ENCODE measurements at places on chromosomes 2 and 18.
A peak's percentile ranks its signal among the peaks of the same experiment; 100 is the strongest.

- no peak for DNase-seq
Measured at GRCh38 chr18:63905361-63905760, 2.4 kb upstream of the SERPINB10 start.

- DNase-seq, result no peak
Measured at GRCh38 chr18:59593291-59593717, 103.9 kb downstream of the CCBE1 start.

GRCh38 chr18:68301441-68301840, 413.5 kb downstream of the TMX3 start:
- no peak for DNase-seq

DNA sequence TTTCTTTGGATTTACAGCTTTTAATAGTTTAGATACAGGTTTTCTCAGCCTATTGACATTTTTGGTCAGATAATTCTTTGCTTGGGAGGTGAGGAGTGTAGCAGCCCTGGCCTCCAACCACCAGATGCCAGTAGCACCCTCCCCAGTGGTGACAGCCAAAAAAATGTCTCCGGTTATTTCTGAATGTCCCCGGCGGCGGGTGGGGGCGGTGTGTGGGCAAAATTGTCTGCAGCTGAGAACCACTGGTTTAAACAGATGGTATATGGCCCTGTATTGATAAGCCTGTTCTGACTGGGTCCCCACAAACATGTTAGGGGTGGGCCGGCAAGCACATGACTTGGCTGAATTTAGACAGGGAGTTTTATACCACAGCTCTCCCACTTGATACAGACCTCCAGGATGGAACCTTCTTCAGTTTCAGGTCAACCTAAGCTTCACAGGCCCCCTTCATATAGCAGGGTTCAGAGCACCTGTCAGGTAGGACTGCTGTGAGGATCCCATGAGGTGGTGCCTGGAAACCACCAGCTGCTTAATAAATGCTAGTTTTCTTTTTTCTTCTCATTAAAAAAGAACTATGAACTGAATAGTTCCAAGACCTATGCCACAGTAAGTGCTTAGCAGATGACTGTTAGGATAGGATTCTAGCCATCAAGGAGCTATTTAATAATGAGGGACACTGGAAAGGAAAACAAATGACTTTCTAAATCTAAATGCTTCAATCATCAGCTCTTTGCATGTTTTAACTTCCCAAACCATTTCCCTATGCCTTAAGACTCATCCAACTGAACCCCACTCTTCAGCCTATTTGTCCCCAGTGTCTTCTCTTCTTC, 18.1 kb downstream of the LPIN2 start:
- no peak for DNase-seq

DNA sequence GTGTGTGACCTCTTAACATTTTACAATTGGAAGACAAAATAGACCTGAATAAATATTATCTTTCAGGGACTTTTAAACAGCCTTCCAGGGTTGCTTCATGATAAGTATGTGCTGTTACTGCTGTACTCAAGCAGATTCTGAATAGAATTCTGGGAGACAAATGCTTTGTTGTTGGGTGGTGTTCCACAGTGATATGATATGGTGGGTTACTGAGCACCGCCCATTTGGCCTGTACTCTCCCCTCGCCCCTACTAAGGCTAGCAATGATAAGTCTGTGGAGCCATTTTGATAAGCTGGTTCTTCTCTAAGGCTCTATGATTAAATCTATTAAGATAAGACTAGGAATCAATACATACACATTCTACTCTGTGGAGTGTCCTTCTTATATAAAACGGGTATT, 89.8 kb upstream of the ITGA4 start:
- no peak for DNase-seq

DNA sequence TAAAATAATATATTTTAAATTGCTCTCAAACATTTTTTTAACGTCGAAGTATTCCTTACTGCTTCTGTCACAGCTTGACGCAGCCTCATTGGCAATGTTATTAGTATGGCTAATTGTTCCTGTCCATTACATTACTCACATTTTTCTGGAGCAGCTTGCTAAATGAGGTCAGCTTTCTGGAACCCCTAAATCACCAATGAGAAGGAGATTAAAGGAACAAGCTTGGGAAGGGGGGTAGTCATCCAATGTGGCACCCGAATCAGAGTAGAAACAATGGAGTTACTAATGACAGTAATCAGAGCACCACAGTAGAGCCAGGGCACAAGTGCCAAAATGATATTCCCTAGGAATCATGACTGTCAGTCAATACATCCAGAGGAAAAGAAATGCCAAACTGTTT, 5.1 kb downstream of the NEUROD1 start:
- no peak for DNase-seq

- DNase-seq, result no peak
Measured at GRCh38 chr2:71261534-71261933, 34.6 kb upstream of the PAIP2B start.

DNA sequence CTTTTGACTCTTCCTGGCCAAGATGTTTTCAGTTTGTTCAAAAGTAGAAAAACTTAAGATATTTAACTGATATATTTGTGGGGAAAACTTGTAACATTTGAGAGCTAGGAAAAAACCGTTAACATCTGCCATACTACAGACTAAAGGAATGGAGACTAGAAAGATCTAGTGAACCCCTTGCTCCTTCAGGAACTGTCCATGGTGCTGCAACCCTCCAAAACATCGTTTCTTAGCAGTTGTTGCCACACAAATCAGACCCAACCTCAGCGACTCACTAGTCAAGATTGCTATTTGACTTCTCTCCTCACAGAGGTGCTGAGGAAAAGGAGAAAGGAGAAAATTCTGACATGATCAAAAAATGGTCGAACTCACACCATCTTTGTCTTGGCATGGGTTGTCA, 393.8 kb upstream of the LYPD1 start:
- DNase-seq, result no peak

DNA sequence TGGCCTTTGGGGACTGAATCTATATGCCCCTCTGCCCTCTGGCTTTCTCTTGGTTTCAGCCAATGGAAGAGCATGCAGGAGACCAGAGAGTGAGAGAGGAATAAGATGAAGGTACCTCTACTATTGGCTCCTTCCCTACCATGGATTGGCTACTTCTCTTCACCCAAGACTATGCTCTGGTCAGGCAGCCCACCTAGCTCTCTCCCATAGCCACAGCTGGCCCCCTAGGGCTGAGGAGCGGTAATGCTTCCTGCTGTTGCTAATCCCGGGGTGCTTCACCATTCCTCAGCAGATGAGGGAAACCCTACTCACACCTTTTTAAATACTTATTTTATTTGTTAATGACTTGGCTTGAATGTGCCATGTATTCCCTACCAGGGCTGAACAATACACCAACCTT, 142.4 kb downstream of the MREG start:
- DNase-seq, result no peak

DNA sequence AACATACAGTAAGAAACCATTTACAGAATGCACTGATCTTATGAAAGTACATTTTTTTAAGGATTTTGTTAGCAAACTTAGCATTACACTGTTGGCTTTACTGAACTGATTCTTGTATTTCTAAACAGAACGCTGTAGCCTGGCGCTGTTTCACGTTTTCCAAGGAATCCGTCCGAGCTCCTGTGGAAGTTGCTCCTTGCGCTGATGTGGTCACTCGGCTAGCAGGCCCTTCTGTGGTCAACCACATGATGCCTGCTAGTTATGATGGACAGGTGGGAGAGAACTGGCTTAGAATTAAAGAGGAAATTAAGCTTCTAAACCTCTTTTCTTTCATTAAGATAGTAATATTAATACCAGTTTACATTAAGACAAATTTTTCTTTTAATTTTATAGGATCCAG, 76.8 kb downstream of the CEP192 start:
- no peak for DNase-seq

GRCh38 chr2:10900216-10901109, 11.3 kb upstream of the KCNF1 start:
- DNase-seq, result no peak

GRCh38 chr2:235573331-235574221, 79.7 kb downstream of the AGAP1 start:
- DNase-seq, result peak; percentile 89

GRCh38 chr18:46630160-46630559, 26.9 kb downstream of the LOXHD1 start:
- no peak for DNase-seq

DNA sequence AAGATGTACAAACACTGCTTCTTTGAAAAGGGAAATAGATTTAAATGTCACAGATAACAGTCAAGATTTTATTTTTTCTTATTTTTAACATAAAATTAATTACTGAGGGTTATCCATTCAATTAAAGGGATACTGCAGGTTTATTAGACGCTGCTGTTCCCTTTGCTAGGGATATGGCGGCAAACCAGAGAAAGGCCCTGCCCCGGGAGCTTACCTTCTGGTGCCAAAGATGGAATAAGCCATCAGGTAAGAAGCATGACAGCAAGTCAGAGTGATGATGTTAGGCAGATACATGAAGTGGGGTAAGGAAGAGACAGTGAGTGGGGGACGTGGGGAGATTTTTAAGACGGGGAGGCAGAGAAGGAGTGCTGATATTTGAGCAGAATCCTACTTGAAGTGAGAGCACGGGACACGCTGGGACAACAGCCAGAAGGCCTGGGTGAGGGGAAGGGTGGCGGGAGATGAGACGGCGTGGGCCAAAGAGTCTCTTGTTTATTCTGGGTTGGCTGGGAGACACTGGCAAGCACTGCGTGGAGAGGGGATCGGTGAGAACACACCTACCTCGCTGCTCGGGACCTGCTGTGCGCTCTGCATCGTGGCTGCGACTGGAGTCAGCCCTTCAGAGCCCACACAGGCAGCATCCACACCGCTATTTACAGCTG, 250.5 kb upstream of the TMEM200C start:
- peak; percentile 94 for DNase-seq

GRCh38 chr2:216287251-216287650, 85.0 kb downstream of the MARCHF4 start:
- DNase-seq, result no peak

DNA sequence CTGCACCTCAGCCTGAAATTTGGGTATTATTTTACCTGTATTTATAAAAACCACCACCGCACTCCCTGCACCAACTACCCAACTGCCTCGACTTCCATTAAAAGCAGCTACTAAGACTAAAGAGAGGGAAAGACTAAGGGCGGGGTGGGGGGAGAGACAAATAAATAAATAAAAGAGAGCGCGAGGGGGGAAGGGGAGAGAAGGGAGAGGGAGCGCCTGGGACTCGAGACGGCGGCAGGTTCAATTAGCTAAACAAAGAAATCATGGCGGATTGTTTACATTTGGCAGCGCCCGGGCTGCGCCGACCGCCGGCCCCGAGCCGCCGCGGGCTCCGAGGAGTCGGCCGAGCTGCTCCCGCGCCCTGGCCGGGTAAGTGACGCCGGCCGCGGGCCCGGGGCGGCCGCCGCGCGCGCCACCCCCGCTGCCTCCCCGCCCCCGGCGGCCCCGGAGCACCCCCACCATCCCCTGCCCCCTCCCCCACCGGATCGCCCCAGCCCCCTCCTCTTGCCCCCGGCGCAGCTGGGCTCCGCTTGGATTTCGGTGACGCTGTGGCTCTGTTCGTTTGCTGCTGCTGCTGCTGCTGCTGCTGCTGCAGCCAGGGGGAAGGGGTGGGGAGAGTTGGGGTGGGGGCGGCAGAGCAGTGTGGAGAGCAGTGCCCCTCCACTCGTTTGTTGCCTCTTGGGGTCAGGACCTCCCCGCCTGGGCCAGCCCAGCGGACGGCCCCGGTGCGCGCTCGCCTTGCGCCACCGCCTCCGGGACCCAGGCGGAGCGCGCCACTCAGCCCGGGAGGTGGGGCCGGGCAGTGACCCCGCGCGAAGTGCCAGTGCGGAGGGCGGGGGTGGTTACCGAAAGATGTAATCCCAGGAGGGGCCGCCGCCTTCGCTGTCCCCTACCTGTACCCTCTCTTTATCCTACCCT, 187.2 kb upstream of the FANCL start:
- peak; percentile 25 for DNase-seq

DNA sequence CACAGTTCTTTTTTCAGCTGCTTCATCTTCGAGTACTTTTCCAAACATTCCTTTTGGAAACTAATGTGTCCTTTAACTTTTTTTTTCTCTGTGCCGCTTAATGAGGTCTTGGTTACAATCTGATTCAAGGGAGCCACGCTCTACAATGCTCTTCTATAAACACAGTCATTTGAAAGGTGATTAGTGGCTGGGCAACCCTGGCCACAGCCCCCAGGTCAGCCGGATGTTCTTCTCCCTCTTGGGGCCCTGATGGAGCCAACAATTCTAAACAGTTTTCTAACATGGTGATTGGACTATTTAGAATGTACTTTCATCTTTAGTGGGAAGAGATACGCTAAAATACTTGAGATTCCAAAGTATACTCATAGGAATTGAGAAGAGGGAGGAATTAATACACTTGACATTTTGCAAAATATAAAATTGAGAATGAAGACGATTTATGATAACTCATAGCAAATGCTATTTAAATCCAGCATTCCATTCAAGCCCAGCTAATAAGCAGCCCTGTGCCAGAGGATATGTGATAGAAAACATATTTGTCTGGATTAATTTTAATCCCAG, 83.7 kb upstream of the MBOAT2 start:
- no peak for DNase-seq

GRCh38 chr2:121993682-121994081, 238.2 kb downstream of the TSN start:
- DNase-seq, result no peak

DNA sequence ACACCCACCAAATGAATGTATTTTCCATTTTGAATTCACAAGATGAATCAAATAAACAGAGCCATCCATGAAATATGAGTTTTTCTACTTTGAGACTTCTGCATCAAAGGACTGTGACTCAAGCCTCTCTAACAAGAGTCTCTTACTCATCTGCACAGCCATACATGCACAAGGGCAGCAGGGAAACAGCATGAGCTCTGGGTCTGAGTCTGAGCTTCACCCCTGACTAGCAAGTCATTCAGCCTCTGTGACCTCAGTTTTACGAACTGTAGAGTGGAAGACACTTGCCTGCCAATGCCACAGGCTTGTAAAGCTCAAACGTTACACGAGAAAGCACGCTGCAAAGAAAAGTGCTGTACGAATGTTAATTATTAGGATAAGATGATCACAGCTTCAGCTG, 42.9 kb downstream of the MREG start:
- no peak for DNase-seq

GRCh38 chr18:41828137-41828536, 126.9 kb upstream of the PIK3C3 start:
- no peak for DNase-seq

- no peak for DNase-seq
Measured at GRCh38 chr2:153394247-153394646, 84.3 kb downstream of the RPRM start.

DNA sequence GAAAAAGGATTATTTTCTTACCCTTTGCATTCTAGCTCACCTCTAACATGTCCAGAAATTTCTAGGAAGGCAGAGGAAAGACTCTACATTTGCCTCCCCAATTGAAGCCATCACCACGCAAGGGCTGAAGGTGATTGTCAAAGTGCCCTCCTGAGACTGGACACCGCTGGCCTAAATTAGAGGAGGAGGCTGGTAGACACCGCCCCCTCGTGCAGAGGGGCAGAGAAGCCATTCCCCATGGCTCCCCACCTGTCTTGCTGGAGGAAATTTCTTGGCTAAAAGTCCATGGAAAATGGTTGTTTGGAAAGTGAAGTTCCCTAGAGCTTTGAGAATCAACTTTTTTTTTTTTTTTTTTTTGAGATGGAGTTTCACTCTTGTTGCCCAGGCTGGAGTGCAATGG, 31.3 kb upstream of the CREB1 start:
- no peak for DNase-seq

Data from thyroid gland (tissue), 4 donors.